ENCODE measurements at places on chromosomes 16 and 17.

- DNase-seq: no peak
Observed at GRCh38 chr17:50835301-50836234, at the start of gene WFIKKN2. Gene WFIKKN2 (plus strand): TSS chr17:50835586. CDS start chr17:50835938, 352 bp downstream.

DNA sequence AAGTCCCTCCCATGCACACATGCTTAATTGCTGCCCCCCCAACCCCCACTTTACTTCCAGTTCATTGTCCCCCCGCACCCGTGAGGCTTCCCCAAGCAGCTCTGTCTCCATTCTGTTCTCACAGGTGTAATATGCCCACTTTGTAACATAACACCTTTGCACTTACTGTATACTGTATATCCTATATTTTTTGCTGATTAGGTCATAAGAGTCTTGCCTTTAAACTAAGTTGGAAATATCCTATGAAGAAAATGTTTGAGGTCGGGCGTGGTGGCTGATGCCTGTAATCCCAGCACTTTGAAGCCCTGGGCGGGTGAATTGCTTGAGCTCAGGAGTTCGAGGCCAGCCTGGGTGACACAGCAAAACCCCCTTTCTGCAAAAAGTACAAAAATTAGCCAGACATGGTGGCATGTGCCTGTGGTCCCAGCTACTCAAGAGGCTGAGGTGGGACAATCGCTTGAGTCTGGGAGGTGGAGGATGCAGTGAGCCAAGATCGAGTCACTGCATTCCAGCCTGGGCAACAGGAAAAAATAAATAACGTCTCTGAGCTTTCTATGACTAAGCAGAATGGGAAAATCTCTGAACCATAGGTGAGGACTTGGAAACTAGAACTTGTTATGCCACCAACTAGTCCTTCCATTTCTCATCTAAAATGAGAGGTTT, 76.1 kb downstream of the TNRC6C start:
- DNase-seq: no peak

- DNase-seq: no peak
Observed at GRCh38 chr16:9003322-9003721, 39.6 kb upstream of the USP7 start.

GRCh38 chr17:4854111-4854681, 21.1 kb downstream of the MINK1 start:
- DNase-seq: no peak

DNA sequence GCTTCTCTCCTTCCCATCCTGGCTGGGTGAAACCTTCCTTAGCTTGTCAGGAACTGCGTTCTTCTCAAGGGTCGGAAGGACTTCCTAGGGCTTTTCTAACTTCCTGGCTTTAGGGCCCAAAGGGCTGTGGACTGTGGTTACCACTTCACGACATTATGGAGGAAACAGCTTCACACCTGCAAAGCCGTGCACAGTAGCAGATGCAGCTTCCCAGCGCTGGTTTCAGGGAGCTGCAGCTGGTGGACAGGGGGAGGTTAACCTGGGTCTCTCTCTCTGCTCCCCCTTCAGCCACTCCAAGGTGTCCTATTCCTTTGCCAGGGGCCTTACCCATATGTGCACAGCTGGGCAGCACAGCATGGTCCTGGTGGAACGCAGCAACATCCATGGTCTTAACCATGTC, 155.8 kb upstream of the CDC42EP4 start:
- no peak for DNase-seq

GRCh38 chr16:12417815-12418211, 385.9 kb downstream of the CPPED1 start:
- DNase-seq: no peak

DNA sequence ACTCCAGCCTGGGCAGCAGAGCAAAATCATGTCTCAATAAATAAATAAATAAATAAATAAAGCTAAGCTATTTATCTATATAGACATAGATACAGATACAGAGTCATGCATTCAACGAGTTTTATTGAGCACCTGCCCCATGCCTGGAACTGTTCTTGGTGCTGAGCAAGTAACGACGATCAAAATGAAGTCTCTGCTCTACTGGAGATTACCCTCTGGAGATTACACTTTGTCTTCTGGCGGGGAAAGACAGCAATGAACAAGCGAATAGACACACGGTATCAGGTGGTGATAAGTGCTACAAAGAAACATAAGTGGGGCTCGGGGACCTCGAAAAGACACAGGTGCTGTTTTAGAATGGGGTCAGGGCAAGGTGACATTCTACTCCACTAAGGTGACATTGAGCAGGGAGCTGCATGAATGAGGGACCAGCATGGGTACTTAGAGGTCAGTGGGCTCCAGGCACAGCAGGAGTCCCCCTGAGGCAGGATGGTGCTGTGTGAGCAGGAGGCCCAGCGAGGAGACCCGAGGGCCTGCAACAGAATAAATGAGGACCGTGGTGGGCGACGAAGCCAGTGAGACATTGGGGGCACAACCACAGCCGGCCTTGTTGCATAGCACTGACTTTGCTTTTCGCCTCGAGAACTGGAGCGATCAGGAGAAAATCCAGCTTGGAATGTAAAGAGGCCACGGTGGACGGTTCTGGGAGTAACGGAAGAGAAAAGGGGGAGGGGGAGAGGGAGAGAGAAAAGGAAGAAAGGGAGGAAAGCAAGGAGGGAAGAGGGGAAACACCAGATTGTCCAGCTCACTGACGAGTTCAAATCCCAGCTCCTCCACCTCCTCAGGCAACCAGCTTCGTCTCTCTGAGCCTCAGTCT, 42.4 kb upstream of the MEAK7 start:
- DNase-seq: no peak

DNA sequence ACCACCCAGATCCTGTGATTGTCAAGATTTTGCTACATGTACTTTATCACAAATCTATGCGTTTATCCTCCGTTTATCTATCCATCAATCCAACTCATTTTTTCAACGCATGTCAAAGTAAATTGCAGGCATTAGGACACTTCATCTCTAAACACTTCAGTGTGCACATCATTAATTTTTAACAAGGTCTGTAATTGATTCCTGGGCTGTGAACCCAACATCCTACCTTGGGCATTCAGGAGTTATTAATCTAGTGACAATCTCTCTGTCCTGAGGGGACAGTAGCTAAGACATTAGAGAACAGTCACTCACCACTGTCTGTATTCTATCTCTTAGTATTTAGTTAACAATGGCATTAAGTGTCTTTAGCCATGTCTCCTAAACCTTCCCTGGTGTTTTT, 264.7 kb downstream of the SOX9 start:
- no peak for DNase-seq

DNA sequence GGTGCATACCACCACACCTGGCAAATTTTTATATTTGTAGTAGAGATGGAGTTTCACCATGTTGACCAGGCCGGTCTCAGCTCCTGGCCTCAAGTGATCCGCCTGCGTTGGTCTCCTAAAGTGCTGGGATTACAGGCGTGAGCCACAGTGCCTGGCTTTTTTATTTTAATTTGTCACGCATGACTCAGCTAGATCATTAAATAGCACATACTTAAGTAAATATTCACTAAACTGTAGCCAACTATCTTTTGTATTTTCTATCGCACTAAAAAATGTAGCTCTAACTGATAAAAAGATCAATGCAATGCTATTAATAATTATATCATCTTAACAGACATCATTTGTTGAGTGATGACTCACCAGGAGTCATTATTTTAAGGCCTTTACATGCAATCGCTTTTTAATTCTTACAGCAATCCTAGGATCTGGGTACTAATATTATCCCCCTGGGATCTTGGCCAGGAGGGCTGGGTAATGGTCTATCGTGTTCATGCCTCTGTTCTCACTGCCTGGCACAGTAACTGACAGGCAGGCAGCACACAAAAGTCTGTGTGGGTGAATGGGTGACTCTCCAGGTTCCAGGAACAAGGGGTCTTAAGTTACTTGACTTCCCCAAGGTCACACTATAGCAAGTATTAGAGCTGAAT, 693.5 kb upstream of the EEF2KMT start:
- no peak for DNase-seq

DNA sequence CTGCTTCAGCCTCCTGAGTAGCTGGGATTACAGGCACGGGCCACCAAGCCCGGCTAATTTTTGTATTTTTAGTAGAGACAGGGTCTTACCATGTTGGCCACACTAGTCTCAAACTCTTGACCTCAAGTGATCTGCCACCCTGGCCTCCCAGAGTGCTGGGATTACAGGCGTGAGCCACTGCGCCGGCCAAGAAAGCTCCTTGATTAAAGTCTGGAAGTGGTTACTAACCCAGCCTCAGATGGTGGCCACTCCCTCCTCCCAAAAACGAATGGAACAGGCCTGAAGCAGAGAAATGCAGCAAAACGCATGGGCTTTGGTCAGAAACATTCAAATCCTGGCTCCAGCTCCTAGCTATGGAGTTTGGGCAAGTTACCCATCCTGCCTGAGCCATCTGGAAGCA, 11.3 kb downstream of the FKBP10 start:
- DNase-seq: no peak

- DNase-seq: no peak
Observed at GRCh38 chr16:50747207-50747956, 5.5 kb downstream of the CYLD start.

GRCh38 chr16:19316846-19317245, 31.3 kb downstream of the CLEC19A start:
- DNase-seq: no peak

DNA sequence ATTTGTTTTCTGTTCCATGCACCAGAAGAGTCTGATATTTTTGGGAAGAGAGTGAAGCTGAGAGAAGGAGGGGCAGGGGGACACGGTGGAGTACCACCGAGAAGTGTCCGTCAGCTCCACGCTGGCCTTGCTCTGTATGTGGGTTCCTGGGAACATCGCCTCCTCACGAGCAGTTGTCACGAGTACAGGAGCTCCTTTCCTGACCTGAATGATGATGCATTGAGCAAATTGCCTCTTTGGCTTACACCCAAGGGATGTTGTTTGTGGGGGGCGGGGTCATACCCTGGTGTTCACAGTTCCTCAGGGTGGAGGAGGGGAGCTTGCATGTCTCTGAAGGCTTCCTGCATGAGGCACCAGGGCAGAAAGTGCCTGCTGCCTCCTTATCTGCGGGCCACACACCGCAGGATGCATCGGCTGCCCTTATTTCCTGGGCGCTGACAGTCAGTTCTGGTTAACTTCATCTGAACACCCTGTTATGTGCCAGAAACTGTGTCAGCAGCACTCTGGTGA, 36.2 kb downstream of the RGS9 start:
- DNase-seq: no peak

- DNase-seq: no peak
Observed at GRCh38 chr17:40015005-40015997, at the start of gene CSF3. Gene CSF3 (plus strand): TSS chr17:40015440. CDS start chr17:40015475, 35 bp downstream.

- DNase-seq: no peak
Observed at GRCh38 chr17:47652570-47652969, 2.9 kb downstream of the KPNB1 start.

DNA sequence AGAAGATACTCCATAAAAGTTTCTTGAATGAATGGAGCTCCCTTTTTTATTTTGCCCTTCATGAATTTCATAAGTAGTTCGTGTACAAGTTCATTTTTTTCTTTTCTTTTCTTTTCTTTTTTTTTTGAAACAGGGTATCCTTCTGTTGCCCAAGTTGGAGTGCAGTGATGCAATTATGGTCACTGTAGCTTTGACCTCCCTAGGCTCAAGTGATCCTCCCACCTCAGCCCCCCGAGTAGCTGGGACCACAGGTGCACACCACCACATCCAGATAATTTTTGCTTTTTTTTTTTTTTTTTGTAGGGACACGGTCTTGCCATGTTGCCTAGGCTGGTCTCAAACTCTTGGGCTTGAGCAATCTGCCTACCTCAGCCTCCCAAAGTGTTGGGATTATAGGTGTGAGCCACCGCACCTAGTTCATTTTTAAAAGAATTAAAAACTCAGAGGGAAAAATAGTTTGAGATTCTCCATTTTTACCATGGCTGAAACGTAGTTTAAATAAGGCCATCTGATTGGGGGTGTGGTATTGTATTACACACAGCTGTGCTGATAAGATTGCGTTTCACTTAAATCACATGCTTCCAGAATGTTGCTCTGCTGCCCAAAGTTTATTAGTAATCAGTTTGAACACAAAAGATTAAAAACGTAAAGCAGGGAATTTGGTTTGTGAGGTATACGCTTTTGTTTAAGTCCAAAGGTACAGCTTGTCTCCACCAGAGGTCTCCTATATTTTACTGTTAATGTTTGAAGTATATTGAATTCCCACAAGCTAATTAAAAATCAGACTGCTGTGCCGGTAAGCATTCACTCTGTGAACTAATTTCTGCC, 154.1 kb downstream of the SOCS1 start:
- no peak for DNase-seq

DNA sequence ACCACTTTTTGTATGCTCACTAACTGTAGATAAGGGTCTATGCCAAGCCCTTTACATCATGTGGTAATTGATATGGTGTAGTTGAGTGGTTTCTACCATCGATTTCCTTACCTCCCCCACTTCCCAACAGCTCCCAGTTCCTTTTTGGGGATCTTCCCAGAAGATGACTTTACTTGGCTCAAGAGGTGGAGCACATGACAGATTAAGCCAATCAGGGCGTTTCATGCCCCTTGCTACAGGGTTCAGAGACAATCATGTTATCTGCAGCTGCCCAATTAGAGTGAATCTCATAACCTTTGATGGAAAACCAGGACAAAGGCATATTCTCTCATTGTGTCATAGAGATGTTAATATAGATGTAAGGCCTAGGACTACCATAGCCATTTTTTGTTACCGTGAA, 16.2 kb upstream of the BMERB1 start:
- no peak for DNase-seq

DNA sequence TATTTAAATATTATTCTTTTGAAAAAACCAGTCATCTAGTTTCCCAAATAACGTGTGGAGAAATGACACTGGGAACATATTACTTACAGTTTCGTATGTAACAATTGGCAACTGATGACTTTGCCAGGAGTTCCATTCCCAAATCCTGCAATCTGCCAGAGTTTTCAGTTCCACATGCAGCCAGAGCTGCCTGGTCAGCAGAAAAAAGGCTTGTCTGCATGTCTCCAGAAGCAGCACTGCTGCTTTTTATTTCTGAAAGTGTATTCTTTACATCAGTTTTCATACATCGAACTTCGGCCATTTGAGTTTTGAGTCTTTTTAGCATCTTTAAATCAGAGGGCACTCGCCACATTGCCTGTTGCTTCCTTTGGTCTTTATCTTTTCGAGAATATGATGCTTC, 78.4 kb downstream of the TRIM37 start:
- DNase-seq: no peak

- no peak for DNase-seq
Observed at GRCh38 chr16:17829811-17830210, 359.1 kb upstream of the XYLT1 start.

- no peak for DNase-seq
Observed at GRCh38 chr17:46873941-46874645, 22.7 kb downstream of the WNT9B start.

- DNase-seq: no peak
Observed at GRCh38 chr17:36183001-36183971, 6.8 kb upstream of the TBC1D3B start.

DNA sequence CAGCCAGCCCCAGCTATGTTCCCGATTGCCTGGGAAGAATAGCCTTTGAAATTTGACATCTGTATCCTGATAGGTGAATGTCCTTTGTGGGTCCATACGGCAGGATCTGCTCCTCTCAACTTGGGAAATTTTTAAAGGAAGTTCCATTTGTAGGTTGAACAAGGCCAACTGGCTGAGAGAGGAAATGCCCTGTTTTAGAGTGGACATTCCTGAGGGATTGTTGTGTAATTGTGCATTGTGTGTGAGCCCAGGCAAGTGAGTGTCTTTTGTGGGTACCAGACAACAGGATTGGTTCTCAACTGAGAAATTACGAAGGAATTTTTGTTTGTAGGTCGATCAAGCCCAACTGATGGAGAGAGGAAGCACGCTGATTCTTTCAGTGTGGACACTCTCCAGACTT, 2.6 kb upstream of the CPHXL2 start:
- DNase-seq: no peak

- DNase-seq: no peak
Observed at GRCh38 chr16:17578981-17579874, 108.5 kb upstream of the XYLT1 start.

GRCh38 chr16:63737633-63738032, 1384.2 kb downstream of the CDH11 start:
- no peak for DNase-seq

All from esophagus squamous epithelium (tissue), 5 donors.